ENCODE measurements at places on chromosomes 11 and 22.

GRCh38 chr11:92632495-92632894 is 337.0 kb upstream of the MTNR1B start:
- no peak for DNase-seq

DNA sequence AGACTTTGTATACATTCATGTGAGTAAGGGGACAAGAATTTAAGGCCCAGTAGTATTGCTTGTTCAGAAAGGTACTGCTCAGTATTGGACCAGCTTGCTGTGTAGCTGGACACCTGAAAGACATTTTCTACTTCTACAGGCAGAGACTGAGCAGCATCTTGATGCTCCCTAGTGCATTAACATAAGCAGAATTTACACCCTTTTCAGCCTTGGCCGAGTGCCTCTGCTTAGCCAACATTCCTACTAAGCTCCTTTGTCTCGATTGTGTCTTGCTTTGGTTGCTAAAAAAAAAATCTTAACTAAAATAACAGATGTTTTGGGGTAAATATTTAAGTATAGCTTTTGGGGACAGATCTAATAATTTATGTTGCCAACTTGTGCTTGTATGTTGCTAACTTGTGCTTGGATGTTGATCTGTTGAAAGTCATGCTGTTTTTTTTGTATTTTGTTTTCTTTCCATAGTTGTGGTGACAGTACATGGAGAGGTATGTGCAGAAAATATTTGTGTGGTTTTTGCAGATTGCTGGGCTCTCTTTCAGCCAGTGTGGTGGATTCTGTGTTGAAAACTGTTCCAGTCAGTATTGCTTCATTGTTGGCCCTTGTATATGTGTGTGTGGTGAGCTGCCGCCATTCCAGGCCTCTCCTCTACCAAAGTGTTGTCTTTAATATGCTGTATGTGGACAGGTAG is 3.7 kb downstream of the PTS start:
- peak; percentile 87 for DNase-seq

DNA sequence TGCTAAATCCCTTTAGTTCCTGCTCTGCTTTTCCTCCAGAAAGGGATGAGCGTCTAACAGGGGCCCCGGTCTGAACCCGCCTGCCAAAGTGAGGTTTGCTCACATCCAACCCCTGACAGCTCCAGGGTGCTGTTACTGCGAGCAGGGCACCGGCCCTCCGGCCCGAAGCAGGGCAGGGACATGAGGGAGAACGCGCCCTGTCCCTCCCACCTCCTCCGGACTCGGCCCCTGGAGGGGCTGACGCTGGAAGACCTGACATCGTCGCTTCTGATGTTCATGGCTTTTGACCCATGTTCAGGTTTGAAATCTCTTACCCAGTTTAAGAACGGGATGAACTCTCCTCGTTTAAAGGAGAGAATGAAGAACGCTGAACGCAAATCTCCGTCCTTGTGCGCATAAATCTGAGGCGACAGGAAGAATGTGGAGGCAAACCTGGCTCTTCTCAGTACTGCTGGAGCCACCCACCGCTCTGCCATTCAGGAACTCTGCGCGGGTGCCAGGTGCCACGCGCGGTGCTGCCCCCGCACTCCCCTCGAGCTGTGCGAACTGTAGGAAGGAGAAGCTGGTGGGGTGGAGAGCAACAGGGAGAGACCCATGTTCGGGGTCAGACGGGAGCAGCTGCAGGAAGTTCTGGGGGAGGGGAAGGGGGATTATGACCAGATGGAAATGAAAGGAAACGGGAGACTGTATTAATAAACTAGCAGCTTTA is 826 bp upstream of the EEF1G start:
- peak; percentile 30 for DNase-seq

- no peak for DNase-seq
Observed at GRCh38 chr11:71138737-71139425, 113.5 kb downstream of the SHANK2 start.

- DNase-seq: no peak
Observed at GRCh38 chr22:47325249-47325648, 562.8 kb downstream of the TBC1D22A start.

GRCh38 chr11:105524286-105524685 is 85.6 kb upstream of the GRIA4 start:
- no peak for DNase-seq

- DNase-seq: no peak
Observed at GRCh38 chr11:66547662-66548009, 933 bp downstream of the ACTN3 start.

All from fibroblast of skin of scalp (primary cell).